Right atrium auricular region (tissue), 2 donors: ENCODE measurements at places on chromosomes 6 and 20.

DNA sequence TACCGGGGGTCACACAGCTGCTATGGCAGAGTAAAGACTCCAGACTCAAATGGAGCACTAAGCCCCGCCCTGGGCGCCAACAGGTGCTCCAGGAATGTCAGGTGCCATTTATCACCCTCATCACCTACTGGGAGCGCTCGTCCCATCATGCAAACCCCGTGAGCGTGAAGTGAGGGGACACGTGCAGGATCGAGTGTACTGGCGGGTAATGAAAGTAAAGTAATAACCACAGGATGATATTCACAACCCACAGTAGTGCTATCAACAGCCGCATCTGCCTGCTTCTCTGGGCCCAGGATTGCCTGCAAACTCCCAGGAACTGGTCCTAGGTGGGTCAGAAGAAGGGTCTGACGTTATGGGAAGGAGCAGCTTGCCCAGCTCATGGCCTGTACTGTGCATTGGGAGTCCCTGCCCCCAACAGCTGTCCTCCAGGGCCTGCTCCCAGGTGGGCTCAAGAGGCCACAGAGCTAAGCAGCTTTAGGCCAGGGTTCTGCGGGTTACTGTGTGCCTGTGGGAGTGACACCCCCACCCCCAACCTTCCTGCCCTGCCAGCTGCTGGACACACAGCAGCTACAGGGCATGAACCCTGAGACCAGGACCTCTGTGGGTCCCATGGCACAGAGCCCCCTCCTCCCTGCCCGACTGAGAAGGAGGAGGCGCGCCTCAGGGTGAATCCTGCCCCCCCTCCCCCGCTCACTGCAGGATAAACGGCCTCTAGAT is 120.5 kb upstream of the SULF2 start:
- DNase-seq, result no peak

- DNase-seq, result no peak
Measured at GRCh38 chr6:85121158-85121557, 328.7 kb upstream of the NT5E start.

GRCh38 chr20:41392295-41392694 is 25.7 kb upstream of the EMILIN3 start:
- DNase-seq, result no peak

GRCh38 chr6:52518279-52518945 is 58.4 kb downstream of the TRAM2 start:
- DNase-seq, result no peak

DNA sequence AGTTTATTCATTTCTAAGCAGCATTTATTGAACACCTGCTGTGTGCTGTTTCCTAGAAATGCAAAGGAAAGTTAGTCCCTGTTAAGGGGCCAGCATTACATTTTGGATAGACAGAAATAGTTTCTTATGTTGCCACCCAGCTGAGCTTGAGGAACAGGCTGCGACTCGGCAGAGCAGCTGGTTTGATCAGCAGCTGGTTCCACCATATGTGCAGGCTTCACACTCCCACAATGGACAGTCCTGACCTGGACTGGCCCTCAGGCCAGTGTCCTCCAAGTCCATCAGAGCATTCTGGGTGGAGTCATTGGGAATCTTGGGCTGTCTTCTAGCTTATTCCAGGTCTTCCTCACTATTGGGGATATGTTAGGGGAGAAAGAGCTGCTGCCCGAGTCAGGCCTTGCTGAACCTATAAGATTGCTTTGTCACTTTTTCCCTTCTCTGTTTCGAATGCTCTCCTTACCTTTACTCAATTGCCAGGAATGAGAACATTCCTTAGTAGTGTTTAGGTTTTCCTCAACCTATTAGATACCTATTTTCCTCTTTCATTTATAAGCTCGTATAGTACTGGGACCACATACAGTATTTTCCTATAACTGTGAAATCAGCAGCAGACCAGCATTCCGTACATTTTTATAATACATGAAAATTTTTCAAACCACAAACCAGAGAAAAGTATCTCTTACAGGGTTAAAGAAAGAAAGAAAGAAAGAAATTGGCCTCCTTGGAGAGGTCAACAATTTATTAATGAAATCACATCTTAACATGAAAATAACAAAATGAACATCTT is 203.0 kb downstream of the FARS2 start:
- no peak for DNase-seq

DNA sequence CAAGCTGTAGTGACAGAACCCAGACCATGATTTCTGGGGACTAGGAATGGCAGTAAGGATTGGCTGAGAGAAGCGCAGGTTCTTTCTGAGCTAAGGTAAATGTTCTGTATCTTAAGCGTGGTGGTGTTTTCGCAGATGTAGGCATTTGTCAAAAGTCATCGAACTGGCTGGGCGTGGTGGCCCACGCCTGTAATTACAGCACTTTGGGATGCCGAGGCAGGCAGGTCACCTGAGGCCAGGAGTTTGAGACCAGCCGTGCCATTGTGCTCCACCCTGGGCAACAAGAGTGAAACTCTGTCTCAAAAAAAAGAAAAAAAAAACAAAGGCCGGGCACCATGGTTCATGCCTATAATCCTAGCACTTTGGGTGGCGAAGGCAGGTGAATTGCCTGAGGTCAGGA is 40.7 kb upstream of the EYA2 start:
- no peak for DNase-seq

GRCh38 chr20:8133851-8134451 is 1.9 kb downstream of the PLCB1 start:
- no peak for DNase-seq

DNA sequence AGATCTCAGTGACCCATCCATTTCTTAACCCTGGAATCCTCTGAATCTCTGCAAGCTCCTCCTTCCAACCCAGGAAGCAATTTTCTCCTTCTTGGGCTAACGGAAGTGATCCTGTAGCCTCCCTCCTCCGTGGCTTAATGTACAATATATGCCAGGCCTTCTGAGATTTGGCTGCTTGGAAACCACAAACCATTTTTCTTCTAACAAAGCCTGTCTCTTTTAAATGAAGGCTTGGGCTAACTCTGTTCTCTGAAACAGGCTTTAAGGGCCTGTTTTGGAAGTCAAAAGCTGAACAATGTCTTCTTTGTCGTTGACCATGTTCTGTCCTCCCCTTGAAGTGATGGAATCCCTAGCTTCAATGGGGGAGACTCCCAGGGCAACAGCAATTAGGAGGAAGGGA is 14.9 kb downstream of the FYN start:
- no peak for DNase-seq

DNA sequence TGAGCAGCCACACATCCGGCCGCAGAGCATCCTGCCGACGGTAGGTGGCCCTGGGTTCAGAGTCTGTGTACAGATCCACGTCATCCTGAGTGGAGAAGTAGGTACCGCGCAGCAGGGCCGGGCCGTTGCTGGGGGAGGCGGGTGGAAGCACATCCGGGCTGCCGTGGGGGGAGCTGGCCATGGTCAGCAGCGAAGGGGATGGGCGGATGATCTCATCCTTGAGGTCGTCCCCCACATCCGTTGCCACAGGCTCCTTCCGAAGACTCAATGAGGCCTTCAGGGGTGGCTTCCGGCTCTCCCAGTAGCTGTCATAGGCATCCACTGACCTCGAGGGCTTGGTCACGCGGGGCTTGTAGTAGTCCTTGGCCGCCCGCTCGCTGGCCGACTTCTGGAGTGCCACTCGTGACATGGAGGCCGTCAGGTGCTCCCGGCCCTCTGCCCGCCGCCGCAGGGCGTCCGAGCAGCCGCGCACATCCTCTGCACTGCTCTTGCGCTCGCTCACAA is 9.2 kb downstream of the SPATA2 start:
- DNase-seq, result no peak

GRCh38 chr6:157221049-157221816 is 102.1 kb downstream of the TMEM242 start:
- peak; percentile 78 for DNase-seq

DNA sequence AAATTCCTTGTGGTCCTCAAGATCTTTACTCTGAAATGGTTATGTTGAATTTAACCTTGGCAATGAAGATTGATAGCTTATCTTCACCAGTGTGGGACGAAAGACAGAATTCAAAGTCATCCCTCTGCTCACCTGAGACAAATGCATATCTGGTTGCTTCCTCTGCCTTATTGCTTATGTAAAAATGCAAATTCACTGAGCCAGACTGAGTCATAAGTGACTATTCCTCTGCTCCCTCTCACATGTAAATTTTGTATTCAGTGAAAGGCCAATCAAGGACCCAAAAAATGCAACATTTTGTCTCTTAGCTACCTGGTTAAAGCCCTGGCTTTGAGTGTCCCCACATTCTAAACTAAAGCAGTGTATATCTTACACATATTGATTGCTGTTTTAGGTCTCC is 593.1 kb upstream of the GJE1 start:
- DNase-seq, result no peak

- DNase-seq, result no peak
Measured at GRCh38 chr6:45707176-45707575, 308.5 kb downstream of the CLIC5 start.

GRCh38 chr6:151325075-151326050 is 66.0 kb downstream of the ZBTB2 start:
- DNase-seq, result peak; percentile 80

DNA sequence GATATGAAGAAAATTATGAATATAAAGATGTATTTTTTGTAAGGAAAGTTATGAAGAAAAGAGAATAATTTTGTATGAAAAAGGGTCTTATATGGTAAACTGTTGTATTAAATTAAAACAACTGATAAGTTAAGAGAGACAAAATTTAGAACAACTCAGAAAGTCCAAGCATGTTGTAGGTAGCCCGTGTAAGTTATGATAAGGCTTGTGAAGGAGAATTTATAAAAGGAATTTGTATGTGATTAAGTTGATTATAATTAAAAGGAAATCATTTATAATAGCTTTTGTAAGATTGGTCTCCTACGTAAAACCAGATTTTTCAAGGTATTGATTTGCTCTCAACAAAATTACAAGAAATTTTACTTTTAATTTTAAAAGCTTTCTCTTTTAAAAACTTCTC is 1579.3 kb downstream of the HACE1 start:
- DNase-seq, result no peak

GRCh38 chr6:121055572-121056163 is 278.6 kb downstream of the TBC1D32 start:
- DNase-seq, result no peak

DNA sequence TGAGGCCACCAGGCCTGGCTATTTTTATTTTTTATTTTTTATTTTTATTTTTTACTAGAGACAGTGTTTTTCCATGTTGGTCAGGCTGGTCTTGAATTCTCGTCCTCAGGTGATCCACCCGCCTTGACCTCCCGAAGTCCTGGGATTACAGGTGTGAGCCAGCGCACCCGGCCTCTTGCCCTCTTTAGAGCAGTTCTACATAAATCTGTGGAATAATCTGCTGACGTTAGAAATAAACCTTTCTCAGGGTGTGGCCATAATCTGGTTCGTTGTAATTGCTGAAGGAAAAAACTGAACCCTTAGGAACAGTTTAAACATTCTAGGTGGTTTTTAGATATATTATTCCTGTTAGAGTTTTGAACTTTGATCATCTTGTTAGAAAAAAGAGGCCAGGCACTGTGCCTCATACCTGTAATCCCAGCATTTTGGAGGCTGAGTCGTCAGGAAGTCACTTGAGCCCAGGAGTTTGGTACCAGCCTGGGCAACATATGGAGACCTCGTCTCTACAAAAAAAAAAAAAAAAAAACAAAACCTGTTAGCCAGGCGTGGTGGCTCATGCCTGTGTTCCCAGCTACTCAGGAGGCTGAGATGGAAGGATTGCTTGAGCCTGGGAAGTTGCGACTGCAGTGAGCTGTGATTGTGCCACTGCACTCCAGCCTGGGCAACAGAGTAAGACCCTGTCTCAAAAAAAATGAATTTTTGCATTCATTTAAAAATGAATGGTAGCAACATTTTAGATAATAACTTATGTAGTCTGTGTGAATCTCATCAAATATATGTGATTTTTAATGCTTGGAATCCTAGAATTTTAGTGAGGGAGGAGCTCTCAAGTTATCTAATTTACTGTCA is 24.2 kb downstream of the ASXL1 start:
- no peak for DNase-seq

- no peak for DNase-seq
Measured at GRCh38 chr6:116267836-116268588, 11.7 kb downstream of the TSPYL1 start.

DNA sequence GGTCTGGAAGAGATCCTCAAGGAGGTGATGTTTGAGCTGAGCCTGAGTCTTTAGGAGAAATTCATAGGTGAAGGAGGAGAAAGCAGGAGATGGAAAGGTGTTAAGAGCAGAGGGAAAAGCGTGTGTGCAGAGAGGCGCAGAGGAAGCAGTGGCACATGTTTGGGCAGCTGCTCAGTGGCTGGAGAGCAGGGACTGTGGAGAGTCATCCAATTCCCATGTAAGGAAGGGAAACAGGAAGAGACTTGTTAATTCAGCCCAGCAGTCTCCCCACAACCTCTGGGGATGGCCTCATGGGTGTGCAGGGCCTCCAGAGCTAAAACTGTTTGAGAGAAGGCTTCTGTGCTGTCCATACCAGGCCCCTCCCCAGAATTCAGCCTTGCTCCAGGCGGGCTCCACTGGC is 16.2 kb downstream of the AAR2 start:
- no peak for DNase-seq

- no peak for DNase-seq
Measured at GRCh38 chr6:163886428-163886827, 471.9 kb downstream of the QKI start.

DNA sequence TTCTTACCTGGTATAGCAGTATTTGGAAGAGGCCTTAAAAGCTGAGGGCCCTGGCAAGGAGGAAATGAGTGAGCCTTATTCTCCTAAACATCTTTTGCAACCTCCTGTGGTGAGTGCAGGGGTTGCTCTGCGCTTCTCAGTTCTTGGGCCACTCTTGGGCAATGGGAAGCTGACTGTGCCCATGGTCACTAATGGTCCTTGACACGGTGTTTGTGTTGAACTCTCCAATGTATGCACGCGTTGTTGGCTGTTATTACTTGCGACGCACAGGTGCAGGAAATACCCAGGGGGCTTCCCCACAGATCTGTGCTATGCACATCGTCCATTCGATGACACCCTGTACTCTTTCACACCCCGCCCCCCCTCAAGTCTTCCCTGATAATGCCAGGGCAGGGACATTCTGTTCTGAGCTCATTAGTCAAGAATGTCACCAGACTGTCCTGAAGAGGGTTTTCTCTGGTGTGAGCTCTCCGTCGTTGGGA is 79.7 kb downstream of the EDN1 start:
- no peak for DNase-seq
